ENCODE measurements at places on chromosomes 3 and 15.

- peak; percentile 17 for DNase-seq
Observed at GRCh38 chr3:124142389-124142970, 150.6 kb upstream of the ROPN1 start.

GRCh38 chr15:72358650-72359171, 17.1 kb downstream of the HEXA start:
- peak; percentile 20 for DNase-seq

DNA sequence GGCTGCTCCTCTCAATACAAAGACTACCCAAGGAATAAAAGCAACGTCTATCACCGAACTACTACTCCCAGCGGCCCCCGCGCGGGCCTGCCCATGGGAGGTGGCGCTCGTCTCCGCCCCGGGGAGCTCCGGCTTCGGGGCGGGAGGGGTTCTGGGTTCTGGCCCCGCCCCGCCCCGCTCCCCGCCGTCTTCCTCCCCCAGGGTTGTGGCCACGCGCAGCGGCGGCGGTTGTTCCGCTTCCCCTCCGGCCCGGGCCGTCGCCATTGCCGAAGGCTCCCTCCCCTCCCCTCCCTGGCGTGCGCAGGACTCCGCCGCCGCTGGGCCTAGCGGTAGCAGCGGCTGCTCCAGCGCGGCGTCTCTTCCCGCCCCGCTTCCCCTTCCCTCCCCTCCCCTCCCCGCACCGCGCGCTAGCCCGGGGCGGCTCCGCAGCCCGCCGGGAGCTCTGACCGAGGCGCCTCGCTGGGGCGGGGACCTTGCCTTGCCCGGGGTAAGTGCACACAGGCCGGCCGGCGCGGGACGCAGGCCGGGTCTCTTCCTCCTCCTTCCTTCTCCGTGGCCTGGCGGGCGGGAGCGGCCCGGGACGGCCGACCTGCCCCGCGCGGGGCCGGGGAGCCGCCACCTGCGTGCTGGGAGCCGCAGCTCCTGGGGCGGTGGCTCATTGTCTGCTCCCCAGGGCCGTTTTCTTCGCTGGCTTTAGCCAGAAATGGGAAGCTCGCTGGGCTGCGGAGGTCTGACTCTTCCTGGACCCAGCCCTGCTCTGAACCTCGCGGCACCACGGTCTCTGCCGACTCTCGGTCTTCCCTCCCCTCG, at the start of gene PAK2:
Gene PAK2, plus strand, starts transcription at position 187 of the 810 bp plus-strand sequence. CDS start 42,790 bp downstream, outside the sequence.
- DNase-seq = peak; percentile 90

DNA sequence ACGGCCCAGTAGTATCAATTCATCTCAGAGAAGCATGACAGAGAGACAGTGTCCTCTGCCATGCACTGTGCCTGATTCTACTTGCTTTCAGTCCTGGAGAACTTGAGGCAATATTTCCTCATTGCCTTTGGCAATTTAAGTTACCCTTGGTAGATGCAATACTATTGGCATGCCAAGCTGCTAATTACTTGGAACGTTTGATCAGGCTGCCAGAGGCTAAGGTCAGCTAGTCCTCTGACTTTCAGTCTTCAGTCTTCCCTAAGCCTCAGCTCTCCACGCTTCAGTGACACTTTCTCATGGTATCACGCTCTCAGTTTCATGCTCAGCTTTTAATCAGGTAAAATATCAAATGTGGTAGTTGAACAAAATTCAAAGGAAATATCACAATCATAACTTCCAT, 13.1 kb upstream of the OSBPL11 start:
- DNase-seq = no peak

DNA sequence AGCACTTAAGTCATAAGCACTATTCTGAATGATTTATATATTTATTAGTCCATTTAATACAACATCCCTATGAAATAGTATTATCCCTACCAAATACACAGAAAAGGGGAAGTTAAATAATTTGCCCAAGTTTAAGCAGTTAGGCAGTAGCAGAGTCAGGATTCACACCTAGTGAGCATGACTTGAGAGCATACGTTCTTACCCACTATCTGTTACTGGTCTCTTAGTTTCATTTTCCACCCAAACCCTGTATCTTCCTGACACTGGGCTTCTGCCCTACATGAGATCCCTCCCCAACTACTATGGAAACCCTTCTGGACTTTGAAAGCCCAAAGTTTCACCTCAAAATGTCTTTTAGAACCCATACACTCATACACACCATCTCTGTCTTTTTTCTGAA, 4.4 kb upstream of the ATOSA start:
- no peak for DNase-seq

- no peak for DNase-seq
Observed at GRCh38 chr3:141413391-141413790, 45.1 kb downstream of the ZBTB38 start.

DNA sequence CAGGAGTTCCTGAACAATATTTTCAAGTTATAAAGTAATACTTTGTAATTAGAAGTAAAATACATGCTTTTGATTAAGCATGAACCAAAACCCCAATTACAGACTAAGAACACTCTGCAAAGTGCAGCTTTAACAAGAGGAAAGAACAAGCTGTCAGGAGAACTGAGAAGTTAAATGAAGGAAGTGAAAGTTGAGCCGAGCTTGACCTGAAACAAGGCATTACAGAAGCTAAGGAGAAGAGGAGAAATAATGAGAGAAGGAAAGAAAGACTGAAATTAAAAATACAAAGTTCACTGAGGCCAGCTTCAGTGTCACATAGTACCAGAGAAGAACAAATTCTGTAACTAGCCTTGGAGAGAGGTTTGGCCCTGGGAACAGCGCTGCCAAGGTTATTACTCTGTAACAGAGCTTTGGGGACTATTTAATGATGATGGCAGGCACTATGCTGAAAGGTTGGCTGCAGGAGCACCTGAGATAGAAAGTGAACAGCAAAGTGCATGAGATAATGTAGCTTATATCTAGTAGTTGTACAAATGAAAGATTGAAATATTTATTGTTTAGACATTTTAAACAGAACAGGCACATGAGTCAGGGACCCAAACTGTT, 241.9 kb upstream of the PEX5L start:
- DNase-seq = no peak

- DNase-seq = no peak
Observed at GRCh38 chr3:72114773-72115172, 329.8 kb upstream of the PROK2 start.

GRCh38 chr3:51353131-51353530, 32.0 kb upstream of the MANF start:
- no peak for DNase-seq

- no peak for DNase-seq
Observed at GRCh38 chr3:144127014-144127413, 155.4 kb downstream of the DIPK2A start.

DNA sequence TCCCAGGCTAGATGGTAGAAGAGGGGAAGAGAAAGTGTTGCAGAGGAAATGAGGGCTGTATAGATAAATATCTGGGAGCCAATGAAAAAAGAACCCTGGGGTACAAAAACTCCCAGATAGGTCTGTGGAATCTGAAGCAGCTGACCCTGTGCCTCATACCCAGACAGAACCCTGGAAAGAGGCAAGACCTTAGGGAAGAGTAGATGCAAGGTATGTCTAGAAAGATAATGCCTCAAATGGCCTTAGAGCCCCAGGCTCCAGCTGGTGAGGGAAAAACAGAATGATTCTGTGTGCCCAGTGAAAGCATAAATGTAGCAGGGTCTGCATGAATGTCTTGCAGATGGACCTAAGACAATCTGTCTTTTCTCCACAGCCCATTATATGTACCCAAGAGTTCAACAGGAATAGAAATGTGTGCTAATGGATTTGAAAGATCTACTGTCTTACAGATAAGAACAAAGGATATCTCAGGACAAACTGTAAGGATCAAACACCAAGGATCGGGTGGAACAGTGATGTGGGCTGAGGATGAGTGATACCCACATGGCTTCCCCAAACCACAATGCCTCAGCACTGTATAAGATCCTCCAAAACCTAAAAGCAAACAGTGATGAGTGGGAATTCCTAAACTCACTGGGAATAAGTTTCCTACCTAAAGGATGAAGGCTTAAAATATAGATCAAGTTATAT, 58.8 kb downstream of the NCEH1 start:
- no peak for DNase-seq

- DNase-seq = peak; percentile 34
Observed at GRCh38 chr3:44890258-44890657, 15.8 kb downstream of the TGM4 start.

GRCh38 chr3:177147790-177148189, 49.5 kb downstream of the TBL1XR1 start:
- DNase-seq = no peak

GRCh38 chr15:27576576-27576975, 522.5 kb downstream of the OCA2 start:
- no peak for DNase-seq

DNA sequence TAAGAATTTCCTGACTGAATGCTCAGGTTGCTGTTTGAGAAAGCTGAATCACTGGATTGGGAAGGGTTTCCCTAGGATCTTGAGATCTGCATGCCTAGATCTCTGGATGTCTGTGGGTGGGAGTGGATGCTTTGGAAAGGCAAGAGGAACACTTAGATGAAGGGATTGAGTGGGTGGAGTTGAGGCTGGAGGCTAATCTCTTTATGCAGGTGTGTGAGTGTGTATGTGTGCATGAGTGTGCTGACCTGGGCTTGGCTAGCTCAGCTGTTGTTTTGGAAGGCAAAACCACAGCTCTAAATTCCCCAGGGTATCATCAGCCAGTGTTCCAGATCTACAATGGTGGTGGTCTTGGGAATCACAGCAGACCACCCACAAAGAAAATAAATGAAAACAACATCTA, 60.5 kb downstream of the CLDN1 start:
- DNase-seq = no peak

GRCh38 chr3:97952280-97952679, 20.0 kb downstream of the RIOX2 start:
- no peak for DNase-seq

GRCh38 chr15:63013052-63013808, 29.3 kb upstream of the TPM1 start:
- peak; percentile 96 for DNase-seq

DNA sequence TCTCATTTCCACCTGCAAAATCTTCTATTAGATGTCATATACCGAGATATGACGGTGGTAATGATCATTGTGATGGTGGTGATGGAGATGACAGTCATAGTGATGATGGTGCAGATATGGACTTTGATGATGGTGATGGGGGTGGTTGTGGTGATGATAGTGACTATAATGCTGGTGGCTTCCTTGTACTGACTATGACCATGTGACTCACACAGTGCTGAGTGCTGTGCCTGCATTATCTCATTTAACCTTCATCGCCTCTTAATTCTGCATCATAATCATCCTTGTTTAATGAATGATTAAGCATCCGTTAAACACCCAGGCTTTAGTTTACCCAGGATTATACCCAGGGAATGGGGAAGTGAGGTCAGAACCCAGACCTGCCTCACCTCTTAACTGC, 331.7 kb downstream of the FEZF2 start:
- DNase-seq = no peak

GRCh38 chr3:88876724-88877123, 230.7 kb upstream of the EPHA3 start:
- no peak for DNase-seq

DNA sequence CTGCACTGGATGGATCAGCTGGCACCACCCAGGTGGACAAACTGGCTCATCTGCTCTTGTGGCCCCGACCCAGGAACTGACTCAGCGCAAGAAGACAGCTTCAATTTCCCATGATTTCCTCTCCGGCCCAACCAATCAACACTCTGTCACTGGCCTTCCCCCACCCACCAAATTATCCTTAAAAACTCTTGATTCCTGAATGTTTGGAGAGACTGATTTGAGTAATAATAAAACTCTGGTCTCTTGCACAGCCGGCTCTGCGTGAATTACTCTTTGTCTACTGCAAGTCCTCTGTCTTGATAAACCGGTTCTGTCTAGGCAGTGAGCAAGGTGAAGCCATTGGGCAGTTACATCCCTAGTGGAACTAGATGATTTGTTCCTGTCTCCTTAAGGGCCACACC, 16.1 kb downstream of the BDH1 start:
- no peak for DNase-seq

- no peak for DNase-seq
Observed at GRCh38 chr3:57731311-57731710, 24.8 kb upstream of the SLMAP start.

GRCh38 chr3:114234745-114235144, 2.6 kb downstream of the ZNF80 start:
- no peak for DNase-seq

- DNase-seq = no peak
Observed at GRCh38 chr3:167787440-167787839, 51.9 kb downstream of the SERPINI1 start.

DNA sequence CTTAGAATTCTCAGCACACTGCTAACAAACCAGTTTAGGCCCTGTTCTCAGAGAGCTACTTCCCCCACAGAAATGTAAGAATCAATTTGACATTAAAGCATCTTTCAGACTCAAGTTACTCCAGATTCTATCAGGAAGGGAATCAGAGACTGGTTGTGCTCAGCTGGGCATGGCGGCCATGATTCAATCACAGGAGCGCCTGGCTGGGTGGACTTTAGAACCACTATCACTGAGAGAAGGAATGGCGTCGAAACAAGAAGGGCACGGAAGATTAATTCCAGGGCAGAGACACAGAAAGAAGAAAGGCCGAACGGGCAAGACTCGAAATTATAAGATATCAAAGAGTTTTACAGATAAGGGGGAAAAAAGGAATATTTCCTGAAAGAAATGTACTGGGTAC, 6.2 kb downstream of the TNIK start:
- DNase-seq = no peak

- no peak for DNase-seq
Observed at GRCh38 chr3:459311-459670, 262.7 kb downstream of the CHL1 start.

- peak; percentile 90 for DNase-seq
Observed at GRCh38 chr3:29922992-29923746, 642.3 kb downstream of the RBMS3 start.

DNA sequence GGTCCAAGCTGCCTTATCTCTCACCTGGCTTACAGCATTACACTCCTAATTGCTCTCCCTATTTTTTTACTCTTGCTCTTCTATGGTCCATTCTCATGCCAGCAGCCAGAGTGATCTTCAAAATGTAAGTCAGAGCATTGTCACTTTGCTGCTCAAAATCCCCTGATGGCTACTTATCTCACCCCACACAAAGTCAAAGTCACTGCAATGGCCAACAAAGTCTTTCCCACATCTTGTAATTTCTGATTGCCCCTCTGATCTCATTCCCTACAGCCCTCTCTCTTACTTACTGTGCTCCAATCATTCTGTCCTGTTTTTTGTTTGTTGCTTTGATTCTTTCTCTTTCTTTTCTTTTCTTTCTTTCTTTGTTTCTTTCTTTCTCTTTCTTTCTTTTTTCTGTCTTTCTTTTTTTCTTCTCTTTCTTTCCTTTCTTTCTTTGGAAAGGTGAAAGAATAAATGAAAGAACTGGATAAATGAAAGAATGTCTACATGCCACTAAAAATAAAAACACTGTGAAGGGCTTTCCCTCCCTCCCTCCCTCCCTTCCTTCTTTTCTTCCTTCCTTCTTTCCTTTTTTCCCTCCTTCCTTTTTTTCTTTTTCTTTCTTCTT, 34.9 kb upstream of the TIPARP start:
- no peak for DNase-seq

- no peak for DNase-seq
Observed at GRCh38 chr15:65406424-65407000, 16.2 kb downstream of the IGDCC4 start.

DNA sequence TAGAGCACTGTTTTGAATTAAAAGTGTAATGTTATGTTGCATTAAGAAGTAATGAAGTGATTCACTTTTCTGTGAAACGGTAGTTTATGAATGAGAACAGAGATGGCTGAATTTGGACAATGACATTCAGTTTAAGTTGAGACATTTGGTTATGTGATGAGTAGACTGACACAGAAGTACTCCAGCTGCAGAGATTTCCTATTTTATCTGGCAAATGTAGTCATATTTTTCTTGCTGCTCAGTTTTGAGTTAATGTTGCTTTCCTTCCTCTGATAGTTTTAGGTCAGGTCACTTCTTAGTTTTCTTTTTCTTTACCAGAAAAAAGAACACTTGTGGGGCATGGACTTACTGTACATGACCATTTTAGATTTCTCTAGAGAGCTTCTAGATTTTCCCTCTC, 51.2 kb downstream of the ASB7 start:
- no peak for DNase-seq

All from fibroblast of skin of back (primary cell).